ENCODE measurements at places on chromosomes 2 and 18.

DNA sequence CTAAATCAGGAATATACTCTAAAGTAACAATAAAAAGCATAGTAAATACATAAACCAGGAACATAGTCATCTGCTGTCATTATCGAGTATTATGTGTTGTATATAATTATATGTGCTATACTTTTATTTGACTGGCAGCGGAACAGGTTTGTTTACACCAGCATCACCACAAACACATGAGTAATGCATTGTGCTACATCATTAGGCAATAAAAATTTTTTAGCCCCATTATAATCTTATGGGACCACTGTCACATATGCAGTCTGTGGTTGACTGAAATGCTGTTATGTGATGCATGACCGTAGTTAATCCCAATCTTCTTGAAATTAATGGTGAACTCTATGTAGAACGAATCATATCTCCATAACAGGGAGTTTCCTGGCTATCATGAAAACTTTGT lies 136.7 kb upstream of the ZFP36L2 start:
- DNase-seq = no peak

DNA sequence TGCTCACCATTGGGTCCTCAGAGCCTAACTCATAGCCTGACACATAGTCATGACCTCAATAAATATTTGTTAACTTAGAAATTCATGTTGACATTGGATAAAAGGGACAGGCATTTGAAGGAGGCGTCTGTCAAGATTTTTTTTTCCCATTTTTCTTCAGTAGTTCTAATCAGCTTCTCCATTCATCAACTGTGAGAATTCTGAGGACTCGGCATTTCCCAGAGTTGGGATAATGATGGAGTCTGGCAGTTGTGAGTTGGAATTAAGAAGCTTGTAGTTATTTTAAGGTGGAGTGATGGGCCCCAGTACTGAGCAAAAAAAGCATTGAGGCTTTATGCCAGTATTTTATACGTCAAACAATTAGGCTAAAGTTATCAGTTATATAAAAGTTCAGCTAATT lies 4.6 kb downstream of the SPATS2L start:
- DNase-seq = no peak

DNA sequence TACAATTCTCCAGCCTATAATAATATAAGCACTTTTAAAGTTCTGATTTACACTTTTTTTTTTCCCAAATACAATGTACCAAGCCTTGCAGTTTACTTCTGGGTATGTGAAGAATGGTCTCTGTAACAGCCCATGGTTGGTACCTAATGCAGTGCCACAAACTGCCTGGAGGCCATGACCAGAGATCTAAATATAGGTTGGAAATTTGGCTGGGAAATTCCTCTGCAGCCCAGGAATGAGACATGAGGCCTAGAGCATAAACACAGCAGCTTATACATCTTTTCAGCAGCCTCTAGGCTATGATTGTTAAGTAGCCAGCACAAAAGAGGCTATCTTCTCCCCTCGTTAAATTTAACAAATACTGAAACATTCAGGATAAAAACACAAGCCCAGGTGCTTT lies 432.0 kb upstream of the FAM98A start:
- DNase-seq = no peak

- no peak for DNase-seq
Measured at GRCh38 chr2:205564346-205565141, 117.8 kb upstream of the NRP2 start.

- DNase-seq = no peak
Measured at GRCh38 chr18:76679945-76680344, 142.4 kb upstream of the ZNF236 start.

- DNase-seq = no peak
Measured at GRCh38 chr2:38190542-38191218, 114.7 kb upstream of the CYP1B1 start.

- peak; percentile 78 for DNase-seq
Measured at GRCh38 chr2:26144953-26145680, 27.8 kb upstream of the GAREM2 start.

DNA sequence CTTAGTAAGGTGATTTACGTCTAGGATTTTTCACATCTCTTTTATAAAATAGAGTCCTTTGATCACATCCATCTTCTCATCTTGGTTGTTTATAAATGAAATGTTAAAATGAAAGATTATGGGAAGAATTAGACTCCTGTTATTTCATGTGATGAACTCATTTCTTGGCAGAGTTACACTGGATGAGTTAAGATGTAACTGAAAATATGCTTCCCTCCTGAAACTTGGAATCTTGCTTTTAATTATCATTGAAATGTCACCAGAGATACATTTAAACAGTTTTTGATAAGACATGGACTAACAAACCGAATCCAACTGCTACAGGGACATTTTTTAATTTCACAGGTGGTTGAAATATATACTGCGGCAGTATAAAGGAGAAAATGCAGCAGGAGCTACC lies 274.0 kb downstream of the DLGAP1 start:
- DNase-seq = no peak

GRCh38 chr2:63300835-63301234 lies 250.2 kb downstream of the OTX1 start:
- no peak for DNase-seq

DNA sequence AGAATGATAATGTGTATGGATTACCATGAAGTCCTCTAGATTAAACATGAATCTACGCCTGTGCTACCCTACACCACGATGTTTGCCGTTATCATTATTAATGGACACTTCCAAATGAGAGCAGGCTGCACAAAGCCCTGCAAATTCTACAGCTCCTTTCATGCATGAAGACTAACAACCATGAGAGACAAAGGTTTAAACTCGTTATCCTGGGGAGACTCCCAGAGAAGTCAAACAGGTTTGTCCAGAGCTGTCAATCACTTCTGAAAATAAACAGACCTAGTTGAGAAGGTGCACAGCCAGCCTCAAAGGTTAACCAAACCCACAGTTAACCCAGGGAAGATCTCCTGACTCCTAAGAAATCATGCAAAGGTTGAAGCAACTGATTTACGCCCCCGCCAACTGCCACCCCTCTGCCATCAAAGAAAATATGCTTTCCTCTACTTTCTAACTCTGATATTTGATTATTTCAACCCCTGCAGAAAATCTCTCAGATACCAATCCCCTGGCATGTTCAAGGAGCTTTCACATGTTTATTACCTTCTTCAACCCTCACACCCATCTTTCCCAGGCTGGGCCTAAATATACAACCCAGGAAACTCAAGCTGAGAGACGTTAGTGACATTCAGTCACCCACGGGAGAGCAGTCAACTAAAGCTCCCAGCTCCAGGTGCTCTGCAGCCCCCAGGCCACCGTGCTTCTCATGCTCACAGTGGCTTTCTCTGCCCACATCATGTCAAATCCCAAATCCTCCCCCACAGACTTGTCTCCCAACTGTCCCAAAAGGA lies 35.9 kb downstream of the MYO5B start:
- DNase-seq = no peak

DNA sequence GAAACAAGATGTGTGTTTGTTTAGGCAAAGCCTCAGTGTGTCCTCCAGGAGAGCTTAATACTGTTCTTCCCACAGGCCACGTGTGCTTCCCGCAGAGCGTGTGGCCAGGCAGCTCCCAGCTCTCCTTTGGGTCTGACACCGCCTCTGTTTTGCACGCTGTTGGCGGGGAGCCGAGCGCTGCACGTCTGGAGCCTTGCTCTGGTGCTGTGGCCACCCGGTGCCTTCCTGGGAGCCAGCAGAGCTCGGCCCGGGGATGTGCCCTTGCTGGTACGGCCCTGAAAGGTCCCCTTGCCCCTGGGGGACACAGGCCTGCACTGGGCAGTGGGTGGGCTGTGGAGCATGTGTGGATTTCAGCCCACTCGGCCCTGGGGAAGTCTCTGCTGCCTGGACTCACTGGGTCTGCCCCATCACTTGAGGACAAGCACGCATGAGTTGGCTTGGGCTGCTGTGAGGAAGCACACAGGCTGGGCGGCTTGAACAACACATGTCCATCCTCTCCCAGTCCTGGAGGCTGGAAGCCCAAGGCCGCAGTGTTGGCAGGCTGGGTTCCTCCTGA lies 160.7 kb upstream of the HDAC4 start:
- DNase-seq = no peak

GRCh38 chr2:147792966-147793617 lies 51.7 kb upstream of the ACVR2A start:
- DNase-seq = no peak

GRCh38 chr2:60357996-60358395 lies 195.5 kb downstream of the BCL11A start:
- DNase-seq = no peak

DNA sequence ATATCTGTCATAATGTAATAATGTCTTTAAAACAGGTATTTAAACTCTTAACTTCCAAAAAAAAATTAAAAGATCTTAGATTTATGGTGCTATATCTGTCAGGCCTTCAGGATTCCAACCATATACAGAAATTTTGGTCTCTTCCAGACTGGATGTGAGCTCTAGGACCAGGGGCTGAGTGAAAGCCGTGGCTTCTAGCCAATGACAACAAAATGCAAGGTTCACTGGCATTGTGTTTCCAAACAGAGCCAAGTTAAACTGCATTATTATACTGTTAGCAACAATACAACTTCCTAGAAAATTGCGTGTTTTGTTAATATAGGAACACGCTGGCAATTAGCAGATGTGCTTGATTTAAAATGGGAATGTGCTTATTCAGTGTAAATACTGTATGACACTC lies 809.8 kb upstream of the SOX11 start:
- DNase-seq = no peak

- no peak for DNase-seq
Measured at GRCh38 chr2:45469314-45470099, 141.6 kb downstream of the SRBD1 start.

- DNase-seq = peak; percentile 18
Measured at GRCh38 chr2:38146907-38147307, 71.0 kb upstream of the CYP1B1 start.

GRCh38 chr2:215693999-215694580 lies 258.2 kb upstream of the FN1 start:
- no peak for DNase-seq

- DNase-seq = no peak
Measured at GRCh38 chr18:57819671-57820460, 16.8 kb upstream of the ATP8B1 start.

DNA sequence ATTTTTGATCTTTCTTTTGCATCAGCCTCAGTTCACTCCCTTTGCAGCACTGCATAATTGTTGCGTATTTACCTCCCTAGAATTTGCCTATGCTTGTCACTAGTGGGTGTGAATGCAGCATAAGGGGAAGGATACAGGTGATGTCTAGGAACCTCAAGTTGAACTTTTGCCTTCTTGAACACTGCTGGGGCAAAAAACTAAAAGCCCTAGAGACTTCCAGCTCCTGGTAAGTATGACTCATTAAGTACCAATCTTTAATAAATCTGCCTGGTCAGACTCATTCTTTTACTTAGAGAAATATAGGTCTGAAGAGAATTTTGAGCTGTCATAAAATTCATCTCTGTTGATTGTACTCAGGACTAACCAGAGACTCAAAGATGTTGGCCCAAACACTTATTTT lies 547.3 kb upstream of the FANCL start:
- no peak for DNase-seq

DNA sequence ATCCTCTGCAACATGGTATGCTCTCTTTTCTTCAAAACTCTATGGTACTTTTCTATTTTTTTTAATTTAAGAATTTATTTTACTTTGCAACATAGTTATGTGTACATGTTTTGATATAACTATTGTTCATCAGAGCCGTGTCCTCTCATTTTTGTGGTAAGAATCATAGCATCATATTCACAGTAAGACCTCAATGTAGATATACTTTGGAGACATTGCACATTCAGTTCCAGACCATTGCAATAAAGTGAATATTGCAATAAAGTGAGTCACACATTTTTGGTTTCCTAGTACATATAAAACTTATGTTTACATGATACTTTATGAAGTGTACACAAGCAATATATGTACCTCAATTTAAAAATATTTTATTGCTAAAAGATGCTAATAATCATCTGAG lies 22.7 kb upstream of the LINC00305 start:
- no peak for DNase-seq

DNA sequence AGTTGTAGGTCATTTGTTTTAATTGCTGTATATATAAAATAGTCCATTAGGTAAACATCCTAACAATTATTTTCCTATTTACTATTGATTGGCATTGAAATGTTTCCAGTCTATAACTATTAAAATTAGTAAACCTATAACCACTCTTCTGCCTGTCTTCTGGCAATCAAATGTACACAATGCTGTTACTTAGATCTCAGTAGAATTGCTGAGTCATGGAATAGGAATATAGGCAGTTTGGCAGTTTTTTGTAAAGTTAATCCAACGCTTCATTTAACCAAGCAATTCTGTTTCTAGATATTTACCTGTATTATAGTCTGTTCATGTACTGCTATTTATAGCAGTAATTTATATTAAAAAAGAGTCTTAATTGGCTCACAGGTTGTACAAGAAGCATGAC lies 518.1 kb downstream of the DCDC2C start:
- no peak for DNase-seq

DNA sequence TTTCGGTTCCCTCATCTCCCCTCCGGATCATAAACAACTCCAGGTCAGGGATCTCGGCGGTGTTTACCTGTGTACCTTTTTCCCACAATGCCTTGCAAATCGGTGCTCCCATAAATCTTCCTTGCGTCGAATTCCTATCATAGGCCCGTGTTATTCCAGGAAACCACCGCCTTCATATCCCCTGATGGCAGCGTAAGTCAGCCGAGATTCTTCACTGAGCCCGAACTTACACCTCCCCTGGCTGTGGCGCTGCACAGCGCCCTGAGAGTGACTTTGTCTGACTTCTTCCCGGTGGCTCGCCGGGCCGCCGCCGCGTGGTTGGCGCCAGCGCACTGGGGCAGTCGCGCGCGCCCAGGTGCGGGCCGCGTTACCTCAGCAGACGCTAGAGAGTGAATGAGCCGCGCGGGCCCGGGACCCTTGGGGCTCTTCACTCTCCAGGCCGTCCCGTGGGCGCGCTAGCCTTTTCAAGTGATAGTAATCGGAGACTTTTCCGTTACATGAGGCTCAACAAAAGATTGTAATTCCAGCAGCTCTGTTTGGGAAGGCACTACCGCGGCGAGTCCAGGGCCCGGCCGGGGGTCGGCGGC lies 101.6 kb downstream of the SPTBN1 start:
- peak; percentile 78 for DNase-seq

- no peak for DNase-seq
Measured at GRCh38 chr2:121545257-121545656, 14.6 kb downstream of the RNU4ATAC start.

GRCh38 chr2:8882094-8882493 lies 44.7 kb upstream of the KIDINS220 start:
- DNase-seq = no peak

DNA sequence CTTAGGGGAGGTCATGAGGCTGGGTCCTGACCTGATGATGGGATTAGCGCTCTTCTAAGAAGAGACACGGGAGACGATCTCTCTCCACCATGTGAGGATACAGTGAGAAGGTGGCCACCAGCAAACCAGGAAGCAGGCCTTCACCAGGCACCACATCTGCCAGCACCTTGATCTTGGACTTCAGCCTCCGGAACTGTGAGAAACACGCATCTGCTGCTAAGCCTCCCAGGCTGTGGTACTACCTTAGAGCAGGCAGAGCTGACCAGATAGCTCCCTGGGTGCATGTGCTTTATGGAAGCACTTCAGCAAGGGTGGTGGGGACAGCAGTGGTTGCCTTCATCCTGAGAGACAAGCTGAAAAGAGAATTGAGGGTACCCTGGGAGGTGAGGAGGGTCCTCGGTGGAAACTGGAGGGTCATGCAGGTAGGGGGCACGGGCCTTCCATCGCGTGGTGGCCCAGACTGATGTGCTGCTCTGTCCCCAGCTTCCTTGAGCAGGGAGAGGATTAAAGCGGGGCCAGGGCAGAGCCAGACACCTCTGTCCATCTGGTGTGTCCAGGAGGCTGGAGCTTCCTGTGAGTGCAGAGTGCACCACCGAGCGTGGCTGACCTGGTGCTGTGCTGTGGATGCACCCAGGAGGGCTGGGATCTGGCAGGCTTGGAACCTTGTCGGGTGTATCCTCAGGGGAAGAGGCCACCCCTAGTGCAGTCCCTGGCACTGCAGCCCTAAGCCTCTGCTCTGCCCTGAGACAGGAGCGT lies 42.9 kb upstream of the HS6ST1 start:
- DNase-seq = no peak

Measured in activated CD4-positive, alpha-beta memory T cell treated with anti-CD3 and anti-CD28 coated beads for 36 hours (primary cell).